Type B pancreatic cell (in vitro differentiated cells): ENCODE measurements at places on chromosomes 1 and 21. TPM values are rescaled to one million over a fixed set of nuclear protein-coding genes. Genes with fewer than 3 reads are reported as not detected.

Gene TRMT1L
- 20.8 and 21.6 TPM in 2 replicates for total RNA-seq

Gene CLCA1
- 4.9 and 10.1 TPM in 2 replicates for total RNA-seq

Gene SHISAL2A
- not detected in 2 replicates for total RNA-seq

Gene OPRD1
- 1.1 and 1.5 TPM in 2 replicates for total RNA-seq

Gene PARP1
- 106 and 186 TPM in 2 replicates for total RNA-seq

Gene DIRAS3
- 3.0 and 4.4 TPM in 2 replicates for total RNA-seq

Gene MSH4
- total RNA-seq: 0.58 and 0.64 TPM in 2 replicates

Gene ODF2L
- total RNA-seq: 46.9 and 54.3 TPM in 2 replicates

Gene PLA2G2C
- total RNA-seq: not detected in 2 replicates

Gene DNALI1
- total RNA-seq: 11.6 and 40.8 TPM in 2 replicates

Gene BMP8A
- 0.52 and 1.1 TPM in 2 replicates for total RNA-seq

Gene RBBP4
- total RNA-seq: 274 and 386 TPM in 2 replicates

Gene FAAH
- 30.8 and 32.0 TPM in 2 replicates for total RNA-seq

Gene C1orf115
- 7.5 and 19.0 TPM in 2 replicates for total RNA-seq

Gene TMEM201
- total RNA-seq: 18.4 and 26.0 TPM in 2 replicates

Gene VSIG8
- total RNA-seq: not detected in 2 replicates

Gene SLC45A1
- total RNA-seq: 0.67 and 2.7 TPM in 2 replicates

Gene ADGRL2
- total RNA-seq: 96.3 and 103 TPM in 2 replicates

Gene CFHR2
- total RNA-seq: not detected in 2 replicates

Gene OR2L5
- total RNA-seq: not detected in 2 replicates

Gene LAMB3
- total RNA-seq: 17.0 and 47.3 TPM in 2 replicates

Gene ERICH3
- 0.24 and 0.29 TPM in 2 replicates for total RNA-seq

Gene CFHR3
- 1.5 TPM in 1 of 2 replicates, not detected in the other for total RNA-seq

Gene KRTAP8-1
- total RNA-seq: not detected in 2 replicates

Gene AGTRAP
- total RNA-seq: 38.0 and 38.6 TPM in 2 replicates

Gene HMGCS2
- 19.1 and 34.7 TPM in 2 replicates for total RNA-seq

Gene NBPF4
- 0.10 TPM in 1 of 2 replicates, not detected in the other for total RNA-seq

Gene HHAT
- total RNA-seq: 7.5 and 9.0 TPM in 2 replicates

Gene SFN
- total RNA-seq: 27.7 and 86.8 TPM in 2 replicates

Gene RNF207
- total RNA-seq: 34.5 and 37.0 TPM in 2 replicates

Gene S100A14
- total RNA-seq: 139 and 266 TPM in 2 replicates

Gene ADAMTS4
- 0.10 and 2.5 TPM in 2 replicates for total RNA-seq

Gene PLEKHG5
- 28.5 and 30.6 TPM in 2 replicates for total RNA-seq

Gene ATP8B2
- total RNA-seq: 11.5 and 39.5 TPM in 2 replicates

Gene S100A8
- 667 and 678 TPM in 2 replicates for total RNA-seq

Gene TMEM125
- 19.8 and 51.7 TPM in 2 replicates for total RNA-seq

Gene TP73
- total RNA-seq: 1.6 TPM in 2 replicates

Gene SOX13
- total RNA-seq: 38.5 and 39.4 TPM in 2 replicates

Gene RAP1GAP
- total RNA-seq: 18.5 and 20.3 TPM in 2 replicates

Gene EDARADD
- total RNA-seq: 14.8 and 39.9 TPM in 2 replicates

Gene ALG14
- total RNA-seq: 5.0 and 5.5 TPM in 2 replicates

Gene SAMD11
- total RNA-seq: 13.1 and 50.5 TPM in 2 replicates

Gene COL18A1
- total RNA-seq: 150 and 168 TPM in 2 replicates

Gene MFSD2A
- total RNA-seq: 6.1 and 7.3 TPM in 2 replicates
